ENCODE measurements at places on chromosomes 16 and 17. TPM values are rescaled to one million over a fixed set of nuclear protein-coding genes. Genes with fewer than 3 reads are reported as not detected.
A peak's percentile ranks its signal among the peaks of the same experiment; 100 is the strongest.

GRCh38 chr17:77778636-77779489, 179.6 kb upstream of the TNRC6C start:
- H3K36me3 ChIP-seq = no peaks in the 10 kb centered on the region
- peak; percentile 2 for DNase-seq
- no peak overlapping the region for H3K4me3 ChIP-seq
- peaks cover 11% of the 10 kb centered on the region for H3K4me1 ChIP-seq

- H3K4me3 ChIP-seq = no peak overlapping the region
- no peak for DNase-seq
- H3K4me1 ChIP-seq = no peaks in the 10 kb centered on the region
- no peaks in the 10 kb centered on the region for H3K36me3 ChIP-seq
- H3K27ac ChIP-seq = no peak overlapping the region
- peaks cover 9% of the 10 kb centered on the region for H3K27me3 ChIP-seq
Measured at GRCh38 chr17:80195671-80196529, 24.2 kb downstream of the SGSH start.

DNA sequence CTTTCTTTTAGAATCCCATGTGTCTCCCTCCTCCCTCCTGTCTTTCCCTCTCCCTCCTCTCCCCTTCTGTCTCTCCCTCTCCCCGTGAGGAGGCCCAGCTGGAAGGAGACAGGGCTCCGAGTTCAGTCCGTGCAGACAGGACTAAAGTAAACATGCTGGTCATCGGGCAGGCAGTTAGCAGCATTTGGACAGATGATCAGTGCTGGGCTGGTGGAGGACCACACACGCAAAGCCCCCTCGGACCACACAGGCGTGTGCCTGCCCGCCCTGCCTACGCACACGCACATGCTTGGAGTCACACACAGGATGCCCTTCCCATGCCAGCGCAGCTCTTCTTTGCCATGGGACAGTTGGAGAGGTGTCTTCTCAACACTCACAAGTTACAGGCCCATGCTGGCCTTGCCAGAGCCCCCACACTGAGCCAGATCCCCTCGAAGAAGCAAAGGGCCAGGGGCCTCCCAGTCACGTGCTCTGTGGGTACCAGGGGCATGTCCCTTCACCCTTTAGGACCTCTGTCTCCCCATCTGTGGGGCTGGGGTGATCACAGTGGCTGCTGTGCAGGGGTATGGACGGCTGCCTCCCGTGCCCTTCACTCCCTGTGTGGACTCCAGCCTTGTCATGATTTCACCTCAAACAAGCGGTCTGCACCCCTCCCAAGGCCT, 215.7 kb upstream of the FOXF1 start:
- H3K27ac ChIP-seq = no peak overlapping the region
- no peaks in the 10 kb centered on the region for H3K36me3 ChIP-seq
- peaks cover 78% of the 10 kb centered on the region for H3K27me3 ChIP-seq
- no peak overlapping the region for H3K4me3 ChIP-seq

DNA sequence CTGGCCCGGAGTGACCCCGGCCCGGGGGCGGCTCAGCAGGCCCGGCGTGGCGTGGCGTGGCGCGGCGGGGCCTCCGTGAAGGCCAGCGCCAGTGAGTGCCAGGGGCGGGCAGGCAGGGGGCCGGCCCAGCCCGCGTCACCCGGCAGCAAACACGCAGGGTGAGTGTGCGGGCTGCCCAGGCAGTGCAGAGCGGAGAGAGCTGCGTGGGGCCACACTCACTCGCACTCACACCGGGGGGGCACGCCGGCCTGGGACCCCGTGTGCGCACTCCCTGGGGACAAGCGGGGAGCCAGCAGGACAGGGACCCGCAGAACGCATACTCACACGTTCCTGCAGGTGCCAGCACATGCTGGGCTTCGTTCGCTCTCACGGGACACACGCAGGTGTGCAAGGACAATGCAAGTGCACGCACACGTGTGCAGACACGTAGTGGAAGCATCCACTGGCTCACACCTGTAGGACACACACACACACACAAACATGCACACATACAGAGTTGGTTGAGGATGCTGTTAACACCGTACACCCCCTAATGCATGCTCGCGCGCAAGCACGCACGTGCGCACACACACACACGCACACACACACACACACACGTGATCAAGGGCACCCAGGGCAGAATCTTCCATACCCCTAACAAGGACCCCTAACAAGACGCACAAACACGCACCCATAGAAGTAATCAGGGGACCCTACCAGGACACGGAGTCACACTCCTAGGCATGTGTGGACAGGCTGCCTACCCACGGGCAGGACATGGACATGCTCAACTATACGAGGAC, 7.7 kb downstream of the USP6 start:
- no peak overlapping the region for H3K4me3 ChIP-seq
- DNase-seq = no peak
- H3K4me1 ChIP-seq = peaks cover 4% of the 10 kb centered on the region
- no peaks in the 10 kb centered on the region for H3K36me3 ChIP-seq
- H3K27ac ChIP-seq = no peak overlapping the region

The LCAT gene
- 33.7 TPM for total RNA-seq

The KRTAP2-2 gene
- not detected for total RNA-seq

All from astrocyte (in vitro differentiated cells and primary cell).